Astrocyte (in vitro differentiated cells and primary cell): ENCODE measurements at places on chromosomes 6 and 20. TPM values are rescaled to one million over a fixed set of nuclear protein-coding genes. Genes with fewer than 3 reads are reported as not detected.

DNA sequence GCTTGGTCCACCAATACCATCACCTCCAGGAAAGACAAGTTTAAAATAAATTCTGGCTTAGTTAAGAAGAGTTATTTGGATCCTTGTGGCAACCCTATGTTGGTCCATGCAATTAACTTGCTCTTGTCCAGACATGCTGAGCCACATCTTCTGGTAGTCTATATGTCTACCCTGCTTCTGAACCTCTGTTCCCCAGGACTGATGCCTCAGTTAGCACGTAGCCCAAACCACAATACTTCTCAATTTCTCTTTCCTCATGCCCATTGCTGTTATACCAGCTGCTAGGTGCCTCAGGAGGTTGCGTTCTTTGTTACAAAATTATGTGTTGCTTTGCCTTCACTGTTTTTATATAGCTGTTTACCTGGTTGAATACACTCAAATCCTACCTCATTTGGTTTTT, 116.4 kb upstream of the KCNQ5 start:
- no peak for DNase-seq

GRCh38 chr6:117548797-117549301, 53.5 kb downstream of the GOPC start:
- peak; percentile 89 for DNase-seq

FAM162B gene
- not detected in 2 replicates for total RNA-seq

DNA sequence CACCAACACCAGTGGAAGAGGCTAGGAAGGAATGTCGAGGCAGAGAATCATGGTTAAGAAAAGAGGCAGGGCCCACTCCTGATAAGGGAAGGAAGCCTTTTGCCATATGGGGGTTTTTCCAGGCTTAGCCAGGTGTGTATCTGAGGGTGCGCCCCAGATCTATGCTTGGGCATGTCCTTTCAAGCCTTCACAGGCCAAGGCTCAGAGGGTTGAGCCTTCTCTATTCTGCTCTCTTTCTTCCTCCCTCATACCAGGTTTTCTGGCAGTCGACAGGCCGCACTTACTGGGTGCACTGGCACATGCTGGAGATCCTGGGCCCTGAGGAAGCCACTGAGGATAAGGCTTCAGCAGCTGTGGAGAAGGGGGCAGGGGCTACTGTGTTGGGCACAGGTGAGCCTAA, 4.7 kb downstream of the CUL9 start:
- no peak for DNase-seq

WFDC5 gene
- total RNA-seq: not detected in 2 replicates

GRCh38 chr20:36645998-36646397, at the start of gene SLA2:
SLA2 (minus strand) TSS chr20:36646196; CDS start chr20:36641335, 4,861 bp downstream.
- no peak for DNase-seq

GTSF1L gene
- not detected in 2 replicates for total RNA-seq

GRCh38 chr6:127893541-127893940, 7.3 kb downstream of the THEMIS start:
- DNase-seq: no peak

GRCh38 chr6:111724039-111724438, 118.4 kb upstream of the TRAF3IP2 start:
- no peak for DNase-seq

OR2H2 gene
- total RNA-seq: not detected in 2 replicates

- no peak for DNase-seq
Observed at GRCh38 chr6:42762426-42762859, 16.5 kb upstream of the TBCC start.

DNA sequence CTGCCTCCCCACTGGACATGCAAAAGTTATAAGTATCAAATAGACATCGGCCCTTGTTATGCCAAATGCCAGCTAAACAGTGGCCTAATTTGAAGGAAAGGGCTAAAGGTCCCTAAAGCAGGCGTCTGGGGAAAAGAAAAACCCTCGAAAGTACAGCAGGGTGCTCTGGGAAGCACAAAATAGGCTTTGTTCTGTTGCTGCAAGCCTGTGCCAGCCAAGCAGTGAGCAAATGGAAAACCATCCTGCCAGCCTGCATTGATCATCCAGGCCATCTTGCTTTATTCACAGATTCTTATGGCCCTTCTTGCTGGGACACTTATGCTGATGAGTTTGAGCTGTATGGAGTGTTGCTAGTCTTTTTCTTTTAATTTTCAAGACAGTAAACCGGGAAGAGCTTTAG, 62.2 kb upstream of the PLEKHG1 start:
- no peak for DNase-seq

DNA sequence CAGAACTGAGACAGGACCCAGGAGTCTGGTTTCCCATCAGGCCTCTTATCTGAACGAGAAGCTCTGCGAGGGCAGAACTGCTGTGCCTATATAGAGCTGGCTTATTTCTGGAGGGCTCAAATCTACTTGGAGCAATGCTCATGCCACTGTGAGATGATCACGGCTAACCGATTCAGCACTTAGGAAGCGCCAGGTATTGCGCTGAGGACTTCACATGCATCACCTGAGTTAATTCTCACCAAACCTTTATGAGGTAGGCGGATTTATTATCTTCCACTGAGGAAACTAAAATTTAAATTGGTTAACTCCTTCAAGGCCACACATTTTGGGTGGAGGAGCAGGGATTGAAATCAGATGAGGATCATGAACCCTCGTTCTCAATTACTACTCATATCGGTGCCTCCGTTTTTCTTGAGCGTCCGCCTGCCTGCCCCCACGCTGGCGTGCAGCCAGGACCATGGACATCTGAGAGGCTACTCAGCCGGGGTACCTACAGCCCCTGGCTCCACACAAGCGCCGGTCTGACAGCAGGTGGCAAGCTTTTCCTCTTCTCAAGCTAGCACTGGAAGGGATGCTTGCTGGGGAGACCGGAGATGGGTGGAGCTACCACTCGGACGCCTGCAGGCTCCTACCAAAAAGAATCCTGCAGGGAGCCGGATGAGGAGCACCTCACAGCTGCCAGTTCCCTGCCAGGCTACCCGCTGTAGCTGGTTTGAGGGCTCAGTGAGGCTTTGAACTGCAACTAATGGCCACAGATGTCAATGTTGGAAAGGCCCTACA, 1.0 kb upstream of the PCIF1 start:
- peak; percentile 62 for DNase-seq

PKIB gene
- 64.1 and 74.6 TPM in 2 replicates for total RNA-seq

TAGAP gene
- 0.10 and 0.11 TPM in 2 replicates for total RNA-seq

KATNA1 gene
- total RNA-seq: 13.7 and 14.3 TPM in 2 replicates

HLA-DPA1 gene
- total RNA-seq: 0.50 and 1.7 TPM in 2 replicates

DNA sequence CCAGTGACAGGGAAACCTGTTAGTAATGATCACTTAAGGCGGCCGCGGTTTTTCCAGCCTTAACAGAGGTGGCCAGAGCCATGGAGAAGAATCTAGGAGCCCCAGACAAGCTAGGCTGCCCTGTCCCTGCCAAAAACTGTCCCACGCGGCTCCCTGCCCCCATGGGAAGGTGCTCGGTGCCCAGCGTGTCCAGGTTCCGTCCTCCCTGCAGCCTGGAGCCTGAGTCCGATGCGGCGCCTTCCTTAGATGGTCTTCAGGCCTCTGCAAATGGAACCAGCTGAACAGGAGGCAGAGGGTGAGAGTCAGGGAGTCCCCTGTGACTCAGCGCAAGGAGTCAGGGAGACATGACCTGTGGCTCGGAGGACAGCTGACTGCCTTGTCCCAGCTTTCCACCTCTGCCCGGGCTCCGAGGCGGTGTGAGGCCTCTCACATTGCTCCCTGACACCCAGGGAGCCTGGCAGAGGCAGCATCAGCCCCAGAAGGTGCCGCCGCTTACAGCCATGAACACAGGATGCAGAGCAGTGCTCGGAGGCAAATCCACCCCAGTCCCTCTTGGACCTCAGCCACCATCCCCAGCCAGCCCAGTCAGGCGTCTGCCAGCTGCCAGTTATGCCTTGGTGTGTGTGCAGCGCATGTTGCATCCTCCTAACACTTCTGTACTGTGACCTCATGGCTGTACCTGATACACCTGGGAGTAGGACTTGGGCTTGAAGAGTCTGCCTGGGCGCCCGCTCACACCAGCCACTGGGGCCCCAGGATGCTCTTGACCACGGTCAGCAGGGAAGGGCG, 377.7 kb downstream of the CDH4 start:
- DNase-seq: no peak

DNA sequence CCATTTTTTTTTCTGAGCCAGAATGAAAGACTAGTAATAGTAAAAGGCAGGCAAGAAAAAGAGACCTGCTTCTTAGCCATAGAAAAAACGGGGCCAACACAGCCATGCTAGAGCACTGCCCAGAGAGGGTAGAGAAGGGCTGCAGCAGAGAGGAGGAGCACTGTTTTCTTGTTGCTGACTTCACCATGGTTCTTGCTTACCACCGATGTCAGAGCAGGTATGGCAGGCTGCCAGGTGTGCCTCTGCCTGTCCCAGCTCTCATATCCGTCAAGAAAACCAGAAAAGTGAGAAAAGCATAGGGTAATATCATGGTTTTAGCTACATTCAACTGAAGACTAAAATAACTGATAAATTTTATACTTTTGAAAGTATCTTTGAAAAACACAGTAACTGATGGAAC, 60.7 kb downstream of the DTNBP1 start:
- DNase-seq: no peak

DNA sequence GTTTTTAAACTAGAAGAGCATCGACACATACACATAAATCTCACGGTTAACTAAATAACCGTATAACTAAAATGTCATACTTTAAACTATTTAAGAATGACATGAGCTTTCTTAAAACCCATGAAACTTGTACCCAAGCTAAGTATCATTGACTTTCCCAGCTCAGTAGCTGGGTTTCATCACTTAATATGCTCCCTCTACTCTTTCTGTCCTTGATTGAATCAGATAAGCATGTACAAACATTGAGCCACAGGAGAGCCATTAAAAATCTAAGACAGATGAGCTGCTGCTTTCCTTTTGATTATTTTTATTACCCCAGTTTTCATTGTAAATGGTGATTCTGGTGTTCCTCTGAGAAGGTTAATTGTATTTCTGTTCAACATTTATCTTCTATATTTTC, 115.8 kb downstream of the FOXO3 start:
- no peak for DNase-seq

DNA sequence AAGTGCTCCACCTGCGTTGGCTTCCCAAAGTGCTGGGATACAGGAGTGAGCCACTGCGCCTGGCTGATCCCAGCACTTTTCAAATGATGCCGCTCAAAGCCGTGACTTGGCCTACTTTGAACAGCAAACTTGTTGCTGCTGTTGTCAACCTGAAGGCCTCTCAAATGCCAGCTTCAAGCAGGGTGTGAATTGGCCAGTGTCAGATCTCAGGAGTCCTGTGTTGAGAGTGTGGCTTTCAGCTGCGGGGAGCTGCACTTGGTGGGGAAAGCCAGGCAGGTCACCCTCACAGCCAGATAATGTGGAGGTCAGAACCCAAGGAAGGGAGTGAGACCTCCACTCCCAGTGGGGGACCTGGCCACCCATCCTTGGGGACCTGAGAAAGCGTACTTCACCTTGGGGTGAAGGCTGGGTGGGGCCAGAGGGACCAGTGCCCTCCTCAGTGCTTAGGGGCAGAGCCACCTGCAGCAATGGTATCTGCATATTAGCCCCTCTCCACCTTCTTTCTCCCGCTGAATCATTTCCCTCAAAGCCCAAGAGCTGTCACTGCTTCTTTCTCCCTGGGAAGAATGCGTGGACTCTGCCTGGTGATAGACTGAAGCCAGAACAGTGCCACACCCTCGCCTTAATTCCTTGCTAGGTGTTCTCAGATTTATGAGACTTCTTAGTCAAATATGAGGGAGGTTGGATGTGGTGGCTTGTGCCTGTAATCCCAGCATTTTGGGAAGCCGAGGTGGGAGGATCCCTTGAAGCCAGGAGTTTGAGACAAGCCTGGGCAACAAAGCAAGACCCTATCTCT, 19.1 kb upstream of the PANK2 start:
- DNase-seq: no peak

DNA sequence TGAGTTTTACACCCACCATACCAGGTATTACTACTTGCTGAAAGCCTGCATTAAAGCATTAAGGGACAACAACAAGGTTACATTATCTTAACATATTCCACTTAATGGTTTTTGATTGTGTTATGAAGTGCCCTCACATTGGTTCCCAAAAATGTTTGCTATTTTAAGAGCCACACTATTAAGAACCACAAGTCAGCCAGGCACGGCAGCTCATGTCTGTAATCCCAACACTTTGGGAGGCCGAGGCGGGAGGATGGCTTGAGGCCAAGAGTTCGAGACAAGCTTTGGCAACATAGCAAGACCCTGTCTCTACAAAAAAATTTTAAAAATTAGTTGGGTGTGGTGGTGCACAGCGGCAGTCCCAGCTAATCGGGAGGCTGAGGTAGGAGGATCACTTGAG, 28.2 kb downstream of the ATXN1 start:
- DNase-seq: no peak

FANCE gene
- 2.9 and 3.1 TPM in 2 replicates for total RNA-seq

GRCh38 chr6:167396659-167397490, 72.0 kb downstream of the TTLL2 start:
- no peak for DNase-seq

DNA sequence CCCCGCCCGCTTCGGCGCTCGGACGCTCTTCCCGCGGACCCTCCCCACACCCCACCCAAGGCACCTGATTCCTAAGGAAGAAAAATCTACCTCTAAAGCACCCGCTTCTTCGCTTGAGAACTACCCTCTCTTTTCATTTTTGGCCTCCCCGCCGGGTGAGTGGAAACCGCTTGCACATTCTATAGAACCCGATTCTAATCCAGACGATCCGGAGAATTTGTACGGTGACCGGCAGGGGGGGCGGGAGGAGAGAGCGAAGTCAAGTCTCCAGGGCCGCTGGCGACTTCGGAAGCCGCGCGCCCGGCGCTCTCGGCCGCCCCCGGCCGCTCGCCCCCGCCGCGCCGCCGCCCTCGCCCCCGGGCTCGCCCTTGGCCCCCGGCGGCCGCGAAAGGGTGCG, at the start of gene RBM24:
Gene RBM24 (plus strand): TSS at position 262 of the 397 bp plus-strand sequence. CDS start 221 bp downstream, outside the sequence.
- DNase-seq: peak; percentile 69

- no peak for DNase-seq
Observed at GRCh38 chr20:10239954-10240353, 21.3 kb downstream of the SNAP25 start.

GRCh38 chr20:20699144-20699543, 13.3 kb downstream of the RALGAPA2 start:
- no peak for DNase-seq

DSP gene
- total RNA-seq: 468 and 555 TPM in 2 replicates
